GM12892 (cell line): ENCODE measurements at places on chromosomes 6 and 20.

DNA sequence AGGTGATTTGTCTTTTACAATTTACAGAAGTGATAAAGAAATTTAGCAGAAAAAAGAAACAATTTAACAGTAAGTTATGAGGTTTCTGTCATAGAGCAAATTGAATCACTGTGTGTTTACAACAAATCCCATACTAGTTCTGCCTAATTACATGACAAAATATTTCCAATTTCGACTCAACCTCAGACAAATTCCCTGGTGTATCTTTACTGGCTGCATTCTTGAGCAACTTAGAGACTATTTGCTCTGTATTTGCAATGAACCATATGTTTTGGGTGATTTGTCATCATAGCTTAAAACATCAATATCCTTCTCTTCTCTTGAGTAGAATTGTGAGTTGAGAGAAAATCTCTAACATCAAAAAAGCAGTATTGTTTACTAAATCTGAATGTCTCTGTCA, 128.7 kb downstream of the SIM1 start:
- no peak for DNase-seq

DNA sequence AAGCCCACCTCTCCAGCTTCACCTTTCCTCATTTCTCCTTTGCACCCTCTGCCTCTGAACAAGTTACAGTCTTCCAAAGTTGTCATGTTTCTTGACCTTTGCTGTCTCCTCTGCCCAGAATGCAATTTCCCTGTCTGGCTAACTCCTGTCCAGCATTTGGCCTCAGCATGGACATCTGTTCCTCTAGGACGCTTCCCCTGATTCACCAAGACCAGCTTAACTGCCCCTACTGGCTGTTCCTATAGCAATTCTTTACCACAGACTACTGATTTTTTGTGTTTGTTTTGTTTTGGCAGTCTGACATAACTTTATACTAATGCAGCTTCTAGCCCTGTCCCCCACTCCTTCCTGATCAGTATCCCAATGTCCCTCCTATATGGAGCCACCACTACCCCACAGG, 13.4 kb downstream of the GNL1 start:
- no peak for DNase-seq

- no peak for DNase-seq
Measured at GRCh38 chr6:22106451-22106850, 190.4 kb downstream of the PRL start.

GRCh38 chr6:92979281-92979680, 440.1 kb downstream of the EPHA7 start:
- DNase-seq = no peak

- DNase-seq = no peak
Measured at GRCh38 chr6:122050242-122050755, 349.2 kb upstream of the HSF2 start.

DNA sequence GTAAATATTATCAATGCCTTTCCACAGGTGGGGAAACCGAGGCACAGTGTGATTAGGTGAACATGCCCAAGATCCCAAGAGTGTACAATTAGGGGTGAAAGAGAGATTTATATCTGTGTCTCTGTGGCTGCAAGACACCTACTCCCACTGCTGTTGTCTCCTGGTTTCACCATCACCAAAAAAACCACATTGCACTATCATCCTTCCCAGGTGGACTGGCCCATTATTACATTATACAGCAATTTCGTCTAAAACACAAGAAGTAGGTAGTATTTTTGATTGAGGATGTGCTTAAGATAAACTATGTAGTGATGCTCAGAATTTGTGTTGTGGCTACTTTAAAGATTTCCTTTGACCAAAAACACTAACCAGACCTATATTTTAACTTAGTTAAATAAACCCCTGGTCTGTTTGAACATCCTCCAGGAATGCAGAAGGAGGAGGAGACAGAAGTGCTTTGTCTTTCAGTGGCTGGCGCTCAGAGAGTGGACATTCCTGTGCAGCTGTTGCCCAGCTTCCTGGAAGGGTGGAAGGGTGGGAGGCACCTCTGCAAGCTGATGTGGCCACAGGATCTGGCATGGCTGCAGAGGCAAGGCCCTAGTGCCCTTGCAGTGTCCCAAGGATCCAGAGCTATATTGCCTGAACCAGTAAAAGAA, 23.8 kb downstream of the DCBLD1 start:
- no peak for DNase-seq

DNA sequence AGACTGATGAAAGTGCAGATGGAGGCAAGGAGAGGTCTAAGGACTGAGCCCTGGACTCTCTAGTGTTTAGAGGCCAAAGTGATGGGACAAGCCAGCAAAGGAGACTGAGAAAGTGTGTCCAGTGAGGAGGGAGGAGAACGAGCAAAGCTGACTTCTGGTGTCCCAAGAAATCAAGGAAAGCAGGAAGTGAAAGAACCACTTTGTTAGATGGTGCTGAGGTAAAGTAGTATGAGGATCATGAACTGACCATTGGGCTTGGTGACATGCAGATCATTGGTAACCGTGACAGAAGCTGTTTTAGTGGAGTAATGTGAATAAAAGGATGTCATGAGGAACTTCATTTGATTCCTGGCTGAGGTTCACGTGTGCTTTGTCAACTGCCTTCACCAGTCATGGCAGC, 108.4 kb downstream of the SLX4IP start:
- no peak for DNase-seq

DNA sequence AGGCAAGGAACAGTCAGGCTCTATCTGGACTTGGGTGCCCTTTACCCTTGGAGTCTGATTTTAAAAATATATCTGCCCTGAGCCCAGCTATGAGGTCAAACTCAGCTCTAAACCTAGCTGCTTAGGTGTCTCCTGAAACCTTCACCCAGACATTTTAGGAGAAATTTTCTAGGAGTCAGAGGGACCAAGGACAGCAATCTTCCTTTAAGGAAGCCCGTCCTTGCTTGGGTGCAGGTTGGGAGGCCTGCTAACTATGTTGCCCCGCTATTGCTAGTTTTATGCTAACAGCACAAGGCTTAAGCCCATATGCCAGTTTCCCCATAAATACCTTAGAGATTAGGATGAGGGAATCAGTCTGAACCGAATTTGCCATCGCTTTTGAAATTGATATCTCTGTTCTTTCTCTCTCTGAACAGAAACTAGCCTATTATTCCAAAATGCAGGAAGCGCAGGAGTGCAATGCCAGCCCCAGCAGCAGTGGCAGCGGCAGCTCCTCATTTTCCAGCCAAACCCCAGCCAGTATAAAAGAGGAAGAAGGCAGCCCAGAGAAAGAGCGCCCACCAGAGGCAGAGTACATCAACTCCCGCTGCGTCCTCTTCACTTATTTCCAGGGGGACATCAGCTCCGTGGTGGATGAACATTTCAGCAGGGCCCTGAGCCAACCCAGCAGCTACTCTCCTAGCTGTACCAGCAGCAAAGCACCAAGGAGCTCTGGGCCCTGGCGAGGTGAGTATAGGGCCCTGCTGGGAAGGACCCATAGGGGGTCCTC, 2.6 kb downstream of the VGLL2 start:
- no peak for DNase-seq

DNA sequence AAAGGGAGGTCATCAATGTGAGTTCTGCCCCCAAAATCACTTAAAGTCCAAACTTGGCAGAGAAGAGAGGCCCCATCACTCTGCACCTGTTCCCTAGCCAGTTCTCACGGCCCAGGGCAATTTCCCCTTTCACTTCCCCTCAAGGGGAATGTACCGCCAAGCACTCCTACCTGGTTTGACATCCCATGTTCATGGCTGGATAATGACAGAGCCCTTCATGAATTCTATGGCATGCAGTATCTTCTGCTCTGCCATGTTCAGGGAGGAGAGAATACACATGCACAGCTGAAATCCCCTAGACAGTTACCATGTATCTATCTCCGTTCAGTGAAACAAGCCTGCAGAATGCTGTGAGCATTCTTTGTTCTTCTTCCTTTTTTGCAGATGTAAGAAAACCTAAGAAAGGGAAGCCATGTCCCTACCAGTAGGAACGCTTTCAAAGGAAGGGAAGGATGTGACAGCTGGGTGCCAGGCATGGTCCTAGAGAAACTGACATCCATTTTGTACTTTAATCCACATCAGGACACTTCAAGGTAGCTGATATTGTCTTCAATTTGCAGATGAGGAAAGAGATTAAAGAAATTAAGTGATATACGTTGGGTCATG, 79.8 kb upstream of the ARID1B start:
- no peak for DNase-seq

GRCh38 chr6:134495203-134495889, 177.4 kb upstream of the SGK1 start:
- no peak for DNase-seq

DNA sequence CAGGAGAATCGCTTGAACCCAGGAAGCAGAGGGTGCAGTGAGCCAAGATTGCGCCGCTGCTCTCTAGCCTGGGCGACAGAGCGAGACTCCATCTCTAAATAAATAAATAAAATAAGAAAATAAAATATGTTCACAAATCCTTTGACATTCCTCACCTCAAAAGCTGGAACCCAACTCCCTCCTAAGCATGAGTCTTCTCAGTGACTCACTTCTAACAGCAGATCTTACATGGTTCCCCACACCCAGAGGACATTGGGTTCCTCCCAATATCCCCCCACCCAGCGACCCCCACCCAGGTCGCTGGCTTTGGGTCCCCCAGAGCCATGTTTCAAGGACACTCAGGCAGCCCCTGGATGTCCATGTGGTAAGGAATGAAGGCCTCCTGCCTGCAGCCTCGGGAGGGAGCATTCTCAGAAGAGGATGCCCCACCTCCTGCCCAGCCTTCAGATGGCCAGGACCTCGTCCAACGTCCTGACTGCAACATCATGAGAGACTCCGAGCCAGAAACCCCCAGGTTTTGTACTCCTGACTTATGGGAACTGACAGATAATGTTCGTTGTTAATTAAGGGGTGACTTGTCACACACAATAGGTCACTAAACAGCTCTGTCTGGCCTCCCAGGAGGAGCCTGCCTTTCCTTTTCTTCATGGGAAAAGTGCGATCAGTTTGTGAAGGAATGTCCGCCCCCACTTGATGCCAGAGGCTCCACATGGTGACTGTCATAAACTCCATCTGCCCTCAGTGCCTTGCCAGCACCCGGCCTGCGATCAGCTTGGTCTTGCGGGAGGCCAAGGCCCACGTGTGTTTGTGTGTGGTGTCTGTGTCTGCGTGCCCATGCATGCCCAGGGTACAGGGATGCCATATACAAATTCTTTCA, 10.1 kb upstream of the GMEB2 start:
- no peak for DNase-seq

GRCh38 chr20:64090165-64090564, 6.0 kb upstream of the LKAAEAR1 start:
- DNase-seq = no peak
